ENCODE measurements at places on chromosomes 1 and 21.

DNA sequence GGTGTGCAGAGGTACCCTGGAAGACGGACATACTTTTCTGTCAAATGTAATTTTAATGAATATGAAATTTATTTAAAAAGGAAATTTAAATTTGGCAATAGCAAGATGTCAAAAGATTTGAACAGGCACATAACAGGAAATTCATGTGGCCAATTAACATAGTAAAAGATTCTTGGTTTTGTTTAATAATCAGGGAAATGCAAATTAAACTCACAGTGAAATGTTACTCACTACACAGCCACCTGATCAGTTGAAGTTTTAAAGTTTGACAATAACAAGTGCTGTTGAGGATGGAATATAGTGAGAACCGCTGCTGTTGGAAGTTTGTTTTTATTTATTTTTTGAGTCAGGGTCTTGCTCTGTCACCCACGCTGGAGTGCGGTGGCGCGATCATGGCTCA is 63.9 kb downstream of the TEX35 start:
- no peak for DNase-seq

DNA sequence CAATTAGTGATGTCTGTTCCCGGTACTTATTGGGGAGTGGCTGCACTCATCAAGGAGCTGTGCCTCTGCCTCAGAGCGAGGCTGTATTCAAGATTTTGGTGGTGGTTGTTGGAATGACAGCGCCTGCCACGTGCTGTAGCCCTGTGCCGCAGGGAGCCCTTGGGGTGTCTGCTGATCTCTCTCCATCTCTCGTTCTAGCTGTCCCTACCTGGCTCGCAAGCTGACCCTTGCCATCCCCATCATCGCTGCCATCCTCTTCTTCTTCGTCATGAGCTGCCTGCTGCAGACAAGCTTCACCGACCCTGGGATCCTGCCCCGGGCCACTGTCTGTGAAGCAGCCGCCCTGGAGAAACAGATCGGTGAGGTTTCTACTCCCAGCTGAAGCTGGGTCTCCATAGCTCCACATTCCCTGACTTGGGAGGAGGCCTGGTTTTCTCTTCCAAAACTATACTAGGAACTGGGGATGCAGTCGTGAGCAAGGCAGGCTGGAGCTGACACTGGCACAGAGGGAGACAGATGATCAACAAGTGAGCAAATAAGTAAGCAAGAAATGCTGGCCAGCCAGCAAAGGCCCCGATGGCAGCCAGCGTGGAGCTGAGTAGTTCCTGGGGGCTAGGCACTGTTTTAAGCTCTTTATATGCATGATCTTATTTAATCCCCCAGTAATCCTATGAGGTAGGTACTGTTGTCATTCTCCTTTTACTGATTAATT is 5.9 kb downstream of the ZDHHC18 start:
- no peak for DNase-seq

- DNase-seq: no peak
Measured at GRCh38 chr1:227320476-227320875, 2.2 kb upstream of the CDC42BPA start.

DNA sequence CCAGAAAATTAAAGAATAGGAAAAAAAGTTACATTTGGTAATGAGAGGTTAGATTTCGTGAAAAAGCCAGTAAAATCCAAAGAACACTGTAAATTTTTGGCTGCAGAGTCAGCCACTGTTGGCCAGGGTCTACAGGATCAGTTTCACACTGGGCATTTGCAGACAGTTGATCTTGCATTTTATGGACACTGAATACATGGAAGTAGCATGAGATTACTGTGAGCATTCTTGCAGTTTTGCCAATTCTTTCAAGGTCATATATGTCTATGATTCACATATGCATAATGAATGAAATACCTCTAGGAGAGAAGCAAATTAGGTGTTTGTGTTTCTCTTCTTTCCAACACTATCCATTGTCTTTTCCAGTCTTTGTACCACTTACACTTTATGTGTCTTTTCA is 200.8 kb upstream of the DPYD start:
- DNase-seq: no peak

- no peak for DNase-seq
Measured at GRCh38 chr1:205229916-205230700, 2.4 kb downstream of the TMCC2 start.

DNA sequence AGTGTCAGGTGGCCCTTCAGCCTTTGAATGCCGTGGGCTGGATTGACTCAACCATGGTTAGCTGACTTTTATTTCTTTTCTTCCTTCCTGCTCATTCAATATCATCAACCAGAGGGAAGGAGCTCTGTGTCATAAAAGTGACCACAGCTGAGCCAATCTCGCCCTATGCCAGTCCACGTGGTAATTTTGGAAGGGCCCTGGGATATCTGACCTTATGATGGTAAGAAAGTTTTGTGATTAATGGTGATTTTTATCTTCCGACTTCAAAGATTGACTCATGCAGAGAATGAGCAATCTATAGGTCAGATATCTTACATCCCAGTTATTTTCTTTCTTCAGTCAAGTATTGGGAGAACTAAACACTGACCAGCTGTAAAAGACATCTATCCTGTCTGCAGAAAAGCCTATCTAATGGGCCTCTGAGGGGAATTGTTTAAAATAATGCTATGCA is 170.3 kb downstream of the ZC3H11B start:
- no peak for DNase-seq

DNA sequence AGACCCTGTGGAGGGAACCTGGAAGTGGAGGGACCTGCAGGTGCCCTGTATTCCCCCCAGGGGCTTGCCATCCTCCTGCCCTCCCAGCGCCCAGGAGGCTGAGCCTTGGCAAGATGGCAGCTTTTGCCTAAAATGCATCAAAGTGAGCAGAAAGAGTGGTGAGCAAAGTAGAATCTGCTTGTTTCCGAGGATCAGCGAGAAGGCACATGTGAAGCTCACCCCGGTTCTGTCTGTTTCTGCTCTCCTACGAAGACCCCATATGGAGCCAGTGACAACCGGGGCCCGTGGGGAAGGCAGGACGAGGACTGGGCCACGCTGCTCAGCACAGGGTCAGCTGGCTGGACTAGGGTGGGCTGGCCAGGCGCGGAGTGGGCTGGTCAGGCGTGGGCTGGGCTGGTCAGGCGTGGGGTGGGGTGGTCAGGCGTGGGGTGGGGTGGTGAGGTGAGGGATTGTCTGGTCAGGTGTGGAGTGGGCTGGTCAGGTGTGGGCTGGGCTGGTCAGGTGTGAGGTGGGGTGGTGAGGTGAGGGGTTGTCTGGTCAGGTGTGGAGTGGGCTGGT is 5.2 kb upstream of the FNDC10 start:
- DNase-seq: no peak

- no peak for DNase-seq
Measured at GRCh38 chr21:28240586-28240985, 752.1 kb downstream of the LTN1 start.

- DNase-seq: no peak
Measured at GRCh38 chr1:162035241-162035640, 11.6 kb upstream of the OLFML2B start.

- DNase-seq: no peak
Measured at GRCh38 chr1:49435291-49435690, 588.5 kb downstream of the AGBL4 start.

GRCh38 chr1:225877580-225877979 is 4.6 kb downstream of the TMEM63A start:
- no peak for DNase-seq

DNA sequence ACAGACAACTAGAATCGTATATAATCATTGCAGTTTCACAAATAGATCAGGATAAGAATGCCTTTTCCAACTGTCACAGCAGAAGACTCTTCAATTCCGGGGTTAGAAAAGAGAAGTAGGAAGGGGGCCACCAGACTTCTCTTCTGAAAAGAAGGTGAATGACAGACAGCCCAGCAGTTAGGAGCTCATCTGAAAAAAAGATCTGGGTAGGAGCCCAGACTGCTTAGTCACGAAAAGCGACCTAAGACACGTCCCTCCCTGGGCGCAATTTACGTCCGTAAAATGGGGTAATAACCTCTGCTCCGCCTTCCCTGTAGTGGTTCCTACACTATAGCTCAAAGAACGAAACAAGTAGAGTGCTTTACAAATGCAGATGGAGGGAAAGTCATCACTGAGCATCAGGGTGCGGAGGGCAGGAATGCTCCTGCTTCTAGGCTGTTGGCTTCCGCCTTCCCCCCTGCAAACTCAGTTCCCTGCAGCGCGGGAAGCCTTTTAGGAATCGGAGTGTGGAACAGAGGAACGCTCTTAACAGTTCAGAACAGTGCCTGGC is 582 bp downstream of the ORC1 start:
- no peak for DNase-seq

DNA sequence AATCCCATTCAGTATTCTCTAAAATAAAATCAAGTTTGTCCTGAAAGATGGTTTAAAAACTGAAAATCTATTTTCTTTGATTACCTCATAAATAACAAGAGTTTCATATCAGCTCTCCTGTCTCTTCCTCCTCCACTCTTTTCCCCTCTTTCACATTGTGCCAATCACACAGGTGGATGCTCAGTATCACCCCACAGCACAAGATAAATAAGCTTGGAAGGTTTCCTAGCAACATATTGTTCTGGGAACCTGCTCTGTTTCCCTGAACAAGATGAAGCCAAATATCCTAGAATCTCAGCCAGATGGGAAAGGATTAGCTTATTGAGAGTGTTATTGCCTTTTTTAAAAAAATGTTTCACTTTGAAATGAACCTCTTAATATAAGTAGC is 45.7 kb upstream of the CACYBP start:
- DNase-seq: no peak

- DNase-seq: no peak
Measured at GRCh38 chr1:33324677-33325575, 4.0 kb upstream of the A3GALT2 start.

DNA sequence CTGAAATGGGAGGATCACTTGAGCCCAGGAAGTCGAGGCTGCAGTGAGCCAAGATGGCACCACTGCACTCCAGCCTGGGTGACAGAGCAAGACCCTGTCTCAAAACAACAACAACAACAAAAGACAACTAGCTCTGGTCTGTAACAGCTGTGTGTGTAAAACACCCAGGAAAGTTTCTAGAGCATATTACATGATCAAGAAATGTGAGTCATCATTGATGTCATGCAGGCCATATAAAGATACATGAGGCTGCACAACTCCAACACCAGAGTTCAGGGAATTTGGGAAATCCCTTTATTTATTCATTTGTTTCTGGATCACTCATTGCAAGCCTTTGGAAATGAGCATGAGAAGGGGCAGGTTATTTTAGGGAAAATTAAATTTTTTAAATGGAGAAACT is 50.3 kb upstream of the CTPS1 start:
- DNase-seq: no peak

GRCh38 chr1:91761295-91761721 is 124.6 kb downstream of the TGFBR3 start:
- no peak for DNase-seq

DNA sequence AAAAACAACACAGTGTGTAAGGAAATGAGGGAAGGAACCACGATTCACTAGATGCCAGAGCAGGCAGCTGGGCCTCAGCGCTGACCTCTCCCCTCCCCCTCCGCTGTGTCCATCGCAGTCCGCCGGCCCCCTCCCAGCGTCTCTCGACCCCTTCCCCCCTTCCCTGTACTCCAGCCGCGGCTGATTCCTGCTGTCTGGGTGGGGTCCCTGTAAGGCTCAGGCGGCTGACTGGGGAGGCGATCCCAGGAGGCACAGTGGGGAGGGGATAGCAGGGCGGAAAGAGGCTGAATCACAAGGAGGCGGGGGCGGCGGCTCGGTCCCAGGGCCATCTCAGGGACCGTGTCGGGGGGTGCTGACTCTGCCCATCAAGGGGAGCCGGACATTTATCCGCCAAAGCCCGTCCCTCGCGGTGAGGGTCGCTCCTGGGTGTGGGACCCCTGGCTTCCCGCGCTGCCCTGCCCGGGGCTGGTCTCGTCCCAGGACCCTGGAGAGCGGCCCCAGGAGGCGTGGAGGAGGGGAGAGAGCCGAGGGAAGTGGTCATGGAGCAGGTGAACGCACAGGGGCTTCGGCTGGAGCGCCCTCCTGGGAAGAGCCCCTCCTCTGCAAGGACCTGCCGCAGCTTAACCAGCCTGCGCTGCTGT is 241.9 kb downstream of the PTPRU start:
- DNase-seq: no peak

DNA sequence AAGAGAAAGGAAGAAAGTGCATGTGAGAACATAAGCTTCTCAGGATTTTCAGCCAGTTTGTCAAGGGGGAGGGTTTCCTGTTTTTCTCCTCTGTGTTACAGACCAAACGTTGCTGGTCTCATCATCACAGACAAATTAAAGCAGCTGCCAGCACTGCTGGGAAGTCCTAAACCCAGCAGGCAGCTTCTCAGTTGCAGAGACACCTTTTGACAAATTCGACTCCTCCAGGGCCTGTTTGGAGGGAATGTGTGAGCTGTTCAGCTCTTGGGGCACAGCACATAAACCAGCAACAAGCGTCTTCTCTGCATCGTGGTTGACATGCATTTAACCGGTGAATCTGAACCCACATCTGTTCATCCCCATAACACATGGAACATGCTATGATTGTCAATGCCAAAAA is 454.6 kb upstream of the RUNX1 start:
- DNase-seq: no peak

DNA sequence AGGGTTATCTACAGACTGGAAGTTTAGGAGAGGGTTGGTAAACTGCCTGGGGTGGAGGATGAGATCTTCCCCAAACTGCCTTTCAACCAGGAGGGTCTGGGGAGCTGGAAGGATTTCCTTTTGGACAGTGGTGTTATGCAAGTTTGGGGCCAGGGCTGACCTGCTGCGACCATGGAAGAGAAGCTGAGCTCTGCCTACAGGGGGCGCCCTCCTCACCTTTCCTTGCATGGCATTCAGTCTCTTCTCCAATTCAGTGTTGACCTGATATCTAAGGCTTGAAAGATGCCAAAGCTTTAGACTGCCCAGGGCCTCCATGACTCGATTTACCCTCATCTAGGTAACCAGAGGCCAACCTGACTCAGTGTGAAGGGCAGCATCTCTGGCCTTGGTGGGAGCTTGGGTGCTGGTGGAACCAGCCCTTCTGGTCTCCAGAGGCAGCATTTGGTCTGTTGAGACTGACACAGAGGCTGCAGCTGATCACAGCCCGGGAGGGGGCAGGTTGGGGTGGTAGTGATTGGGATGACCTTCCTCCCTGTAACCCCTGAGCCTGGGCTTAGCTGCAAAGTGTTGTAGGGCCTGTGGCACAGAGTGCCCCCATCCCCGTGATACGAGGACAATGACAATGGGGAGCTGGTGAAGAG is 170.0 kb downstream of the GRIK3 start:
- no peak for DNase-seq

- no peak for DNase-seq
Measured at GRCh38 chr1:86447198-86447790, 21.4 kb upstream of the CLCA1 start.

DNA sequence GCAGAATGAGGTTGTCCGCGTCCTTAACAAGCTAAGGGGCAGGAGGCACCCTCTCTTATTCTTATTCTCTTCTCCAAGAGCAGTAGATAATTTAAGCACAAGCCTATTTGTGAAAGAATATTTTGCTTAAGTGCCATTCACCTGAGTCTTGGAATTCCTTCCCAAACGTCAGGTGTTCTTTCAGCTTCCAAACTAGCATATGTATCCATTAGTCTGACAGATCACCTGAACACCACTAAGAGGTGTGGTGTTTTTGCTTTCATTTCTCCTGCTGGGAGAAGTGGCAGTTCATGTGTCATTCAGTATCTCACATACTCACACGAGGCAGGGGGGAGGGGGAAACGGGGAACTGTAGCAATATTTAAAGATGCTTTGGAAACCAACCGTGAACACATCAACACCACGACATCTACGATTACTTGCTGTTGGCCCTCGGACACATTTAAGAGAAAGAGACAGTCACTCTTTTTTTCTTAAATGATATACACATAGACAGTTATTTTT is 45.5 kb upstream of the RBM15 start:
- DNase-seq: no peak

All from AG04449 (cell line).